Foreskin fibroblast (primary cell): ENCODE measurements at places on chromosomes 4 and X.

- no peak for DNase-seq
These were observed 200.7 kb downstream of the CRLF2 start for GRCh38 chrX:1011691-1012283.

DNA sequence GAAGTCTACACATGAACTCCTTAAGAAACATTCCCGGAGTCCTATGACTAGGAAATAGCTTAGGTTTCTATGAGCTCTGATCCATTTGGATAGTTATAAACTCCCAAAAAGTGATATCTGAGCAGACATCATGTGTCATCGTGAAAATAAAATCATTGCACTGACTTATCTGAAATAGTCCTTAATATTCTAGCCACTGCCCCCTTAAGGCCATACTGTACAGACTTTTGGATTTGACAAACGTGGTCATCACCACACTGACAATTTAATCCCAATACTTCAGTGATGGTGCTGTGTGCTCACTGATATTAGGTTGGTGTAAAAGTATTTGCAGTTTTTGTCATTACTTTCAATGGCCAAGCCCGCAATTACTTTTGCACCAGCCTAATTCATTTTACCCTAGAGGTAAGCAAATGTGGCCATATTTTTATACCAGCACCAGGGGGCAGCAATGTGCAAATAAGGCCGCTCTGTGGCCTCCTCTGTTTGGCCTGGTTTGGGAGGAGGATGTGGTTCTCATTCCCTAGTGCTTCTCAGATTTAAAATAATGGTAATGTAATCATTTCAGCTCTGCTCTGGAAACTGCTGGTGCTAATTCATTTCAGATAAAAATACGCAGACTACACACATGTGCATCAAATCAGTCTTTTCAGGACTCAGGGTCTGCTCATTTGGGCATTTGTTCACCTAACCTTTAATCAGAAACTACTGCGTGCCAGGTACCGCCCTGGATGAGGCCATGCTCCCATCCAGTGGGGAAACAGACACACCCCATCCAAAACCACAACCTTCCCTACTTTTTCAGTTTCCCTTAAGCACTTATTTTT, 196.4 kb upstream of the C1QTNF7 start:
- DNase-seq: peak; percentile 76

DNA sequence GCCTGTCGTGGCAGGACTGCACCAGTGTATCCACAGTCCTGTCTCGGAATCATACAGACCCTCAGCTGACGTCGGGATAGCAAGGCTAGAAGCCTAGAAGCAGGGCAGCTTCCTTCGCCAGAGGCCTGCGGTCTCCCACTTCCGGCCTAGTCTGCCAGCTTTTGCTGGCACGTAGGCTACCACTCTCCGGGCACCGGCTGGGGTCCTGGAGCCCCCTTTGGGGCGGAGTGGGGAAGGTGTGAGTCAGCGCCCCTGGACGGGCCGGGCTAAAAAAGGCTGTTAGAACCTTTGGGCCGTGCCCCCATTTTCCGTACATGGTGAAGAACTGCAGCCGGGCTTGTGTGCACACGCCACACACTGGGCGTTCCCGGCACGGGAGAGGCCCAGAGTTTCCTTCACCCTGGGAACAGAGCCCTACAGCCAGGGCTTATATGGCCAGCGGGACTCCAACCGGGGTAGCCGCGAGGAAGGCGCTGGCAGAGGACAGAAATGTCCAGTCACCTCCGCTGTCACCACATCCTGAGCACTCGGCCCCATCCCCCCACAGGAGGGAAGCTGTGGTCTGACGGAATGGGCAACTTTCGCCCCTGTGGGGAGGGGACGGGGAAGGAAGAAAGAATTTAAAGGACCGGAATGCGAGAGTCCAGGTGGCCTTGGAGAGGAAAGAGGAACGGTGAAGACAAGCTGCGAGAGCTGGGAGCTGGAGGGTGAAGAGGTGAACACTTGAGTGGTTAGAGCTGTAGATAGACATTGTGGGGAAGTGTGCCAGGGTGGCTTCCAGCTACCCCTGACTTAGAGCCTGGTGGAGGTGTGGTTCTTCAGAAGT, 4.6 kb downstream of the MAGIX start:
- DNase-seq: peak; percentile 68

- DNase-seq: no peak
These were observed 30.1 kb upstream of the UGT2B17 start for GRCh38 chr4:68606240-68606639.

GRCh38 chr4:84366161-84366560, 132.9 kb downstream of the NKX6-1 start:
- no peak for DNase-seq
